Keratinocyte (primary cell): ENCODE measurements at places on chromosomes 2 and 18. TPM values are rescaled to one million over a fixed set of nuclear protein-coding genes. Genes with fewer than 3 reads are reported as not detected.
A peak's percentile ranks its signal among the peaks of the same experiment; 100 is the strongest.

MYO7B gene
- polyA plus RNA-seq = not detected in 3 replicates

POMC gene
- 0.13 TPM in 1 of 3 replicates, not detected in the others for polyA plus RNA-seq

SMYD1 gene
- not detected in 3 replicates for polyA plus RNA-seq

PSTPIP2 gene
- polyA plus RNA-seq = 15.4 to 30.8 TPM (median 27.3 TPM) in 3 replicates

- H3K27me3 ChIP-seq = no peaks in the 10 kb centered on the region
- no peak for DNase-seq
- H3K4me1 ChIP-seq = no peaks in the 10 kb centered on the region
- no peak overlapping the region for H3K27ac ChIP-seq
Observed at GRCh38 chr18:36627637-36628036, 201.2 kb downstream of the TPGS2 start.

ANKRD29 gene
- polyA plus RNA-seq = 2.4 to 8.5 TPM (median 3.7 TPM) in 3 replicates

HAAO gene
- polyA plus RNA-seq = 0.05 to 0.08 TPM in 2 of 3 replicates, not detected in the other

- H3K27me3 ChIP-seq = no peaks in the 10 kb centered on the region
- DNase-seq = no peak
- H3K4me3 ChIP-seq = no peak overlapping the region
Observed at GRCh38 chr2:38259311-38259710, 117.8 kb downstream of the ATL2 start.

DNA sequence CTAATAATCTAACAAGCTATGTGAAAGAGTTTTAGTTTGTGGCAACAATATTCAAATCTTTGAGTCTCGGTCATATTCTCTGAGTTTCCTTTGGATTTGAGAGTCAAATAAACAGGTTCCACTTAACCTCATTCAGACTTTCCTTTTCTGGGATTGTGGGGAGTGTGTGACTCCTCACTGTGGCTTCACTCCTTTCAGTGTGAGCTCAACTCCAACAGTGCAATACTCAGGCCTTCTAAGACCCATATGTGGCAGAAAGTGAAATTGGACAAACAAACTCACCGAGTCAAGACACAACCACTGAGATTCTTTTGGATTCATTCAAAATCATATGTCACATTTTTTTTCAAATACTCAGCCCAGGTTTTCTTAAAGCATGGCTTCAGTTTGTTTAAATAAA is 25.4 kb downstream of the SLC9A4 start:
- no peaks in the 10 kb centered on the region for H3K36me3 ChIP-seq
- no peak overlapping the region for H3K4me3 ChIP-seq
- DNase-seq = no peak
- H3K4me1 ChIP-seq = no peaks in the 10 kb centered on the region
- H3K27ac ChIP-seq = no peak overlapping the region

DNA sequence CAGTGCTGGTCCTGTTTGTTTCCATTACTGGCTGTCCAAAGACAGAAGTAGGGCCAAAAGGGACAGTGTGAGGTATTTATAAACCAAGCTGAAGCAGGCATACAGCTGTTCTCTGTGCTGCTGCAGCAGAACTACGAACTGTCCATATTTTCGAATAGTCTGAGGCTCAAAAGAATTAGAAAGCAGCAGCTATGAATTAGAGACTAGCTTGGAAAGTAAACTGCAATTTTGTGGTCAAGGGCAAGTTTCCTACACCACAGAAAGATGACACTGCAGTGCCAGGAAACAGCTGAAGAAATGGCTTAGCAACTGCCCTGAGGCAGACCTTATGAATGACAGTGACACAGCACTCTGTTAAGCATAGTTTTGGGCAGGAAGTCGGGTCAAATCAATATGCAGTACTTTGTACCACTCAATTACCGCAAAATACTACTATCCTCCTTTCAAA is 125.3 kb downstream of the TMEM131 start:
- peak; percentile 30 for DNase-seq
- no peak overlapping the region for H3K4me3 ChIP-seq
- H3K36me3 ChIP-seq = no peaks in the 10 kb centered on the region
- H3K27me3 ChIP-seq = no peaks in the 10 kb centered on the region
- H3K27ac ChIP-seq = peak overlapping the region; percentile 72

- H3K27ac ChIP-seq = peak overlapping the region; percentile 82
- H3K4me3 ChIP-seq = no peak overlapping the region
- no peak for DNase-seq
- peaks cover 63% of the 10 kb centered on the region for H3K4me1 ChIP-seq
- H3K36me3 ChIP-seq = no peaks in the 10 kb centered on the region
Observed at GRCh38 chr2:28447943-28448792, 47.7 kb upstream of the PLB1 start.

- DNase-seq = no peak
- H3K27me3 ChIP-seq = no peaks in the 10 kb centered on the region
- no peak within 1 kb of the TSS for H3K4me3 ChIP-seq
- H3K27ac ChIP-seq = no peak within 1 kb of the TSS
- H3K4me1 ChIP-seq = no peaks in the 10 kb centered on the region
- H3K36me3 ChIP-seq = no peaks in the 10 kb centered on the region
Observed at GRCh38 chr2:88067598-88067997, at the start of gene SMYD1. TSS of gene SMYD1 (plus strand) at chr2:88067825. CDS start at chr2:88067865, 40 bp downstream.

DNA sequence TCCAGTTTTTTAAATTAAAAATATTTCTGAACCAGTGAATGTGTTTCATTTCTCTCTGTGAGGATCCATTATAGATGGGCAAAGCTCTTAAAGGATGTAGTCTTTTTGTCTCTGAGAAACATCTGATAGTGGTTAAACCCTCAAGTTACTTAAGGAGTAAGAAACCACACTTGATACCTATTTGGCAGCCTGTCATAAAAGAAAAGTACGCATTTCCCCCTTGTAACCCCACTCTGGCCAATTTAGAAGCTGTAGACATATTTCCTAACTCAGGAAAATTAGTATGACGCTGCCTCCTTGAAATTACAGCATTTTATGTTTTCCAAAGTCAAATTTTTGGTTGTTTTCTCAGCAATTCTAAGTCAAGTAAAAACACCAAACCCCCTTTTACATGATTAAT is 2.0 kb downstream of the STAT4 start:
- H3K36me3 ChIP-seq = no peaks in the 10 kb centered on the region
- H3K27me3 ChIP-seq = no peaks in the 10 kb centered on the region
- no peak overlapping the region for H3K27ac ChIP-seq
- H3K4me3 ChIP-seq = no peak overlapping the region
- peaks cover 14% of the 10 kb centered on the region for H3K4me1 ChIP-seq

DNA sequence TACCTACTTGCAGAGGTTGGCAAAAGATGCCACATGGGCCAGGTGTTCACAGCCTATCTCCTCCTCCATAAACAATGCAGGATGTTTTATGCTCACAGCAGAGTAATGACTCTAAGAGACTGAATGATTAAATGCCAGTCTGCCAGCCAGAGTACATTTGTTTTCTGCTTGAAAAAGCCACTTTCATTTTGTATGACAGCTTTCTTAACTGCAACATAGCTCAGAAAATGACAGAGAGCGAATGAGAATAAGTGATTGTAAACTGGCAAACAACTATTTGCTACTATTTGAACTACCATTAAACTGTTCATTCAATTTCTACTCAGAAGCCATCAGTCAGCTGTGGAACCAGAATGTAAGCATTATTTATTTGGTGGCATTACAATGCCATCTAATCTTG is 50.6 kb upstream of the DCC start:
- no peak overlapping the region for H3K27ac ChIP-seq
- peaks cover 2% of the 10 kb centered on the region for H3K4me1 ChIP-seq
- H3K27me3 ChIP-seq = no peaks in the 10 kb centered on the region
- H3K4me3 ChIP-seq = no peak overlapping the region
- no peaks in the 10 kb centered on the region for H3K36me3 ChIP-seq

PROM2 gene
- 11.4 to 21.2 TPM (median 16.8 TPM) in 3 replicates for polyA plus RNA-seq

DNA sequence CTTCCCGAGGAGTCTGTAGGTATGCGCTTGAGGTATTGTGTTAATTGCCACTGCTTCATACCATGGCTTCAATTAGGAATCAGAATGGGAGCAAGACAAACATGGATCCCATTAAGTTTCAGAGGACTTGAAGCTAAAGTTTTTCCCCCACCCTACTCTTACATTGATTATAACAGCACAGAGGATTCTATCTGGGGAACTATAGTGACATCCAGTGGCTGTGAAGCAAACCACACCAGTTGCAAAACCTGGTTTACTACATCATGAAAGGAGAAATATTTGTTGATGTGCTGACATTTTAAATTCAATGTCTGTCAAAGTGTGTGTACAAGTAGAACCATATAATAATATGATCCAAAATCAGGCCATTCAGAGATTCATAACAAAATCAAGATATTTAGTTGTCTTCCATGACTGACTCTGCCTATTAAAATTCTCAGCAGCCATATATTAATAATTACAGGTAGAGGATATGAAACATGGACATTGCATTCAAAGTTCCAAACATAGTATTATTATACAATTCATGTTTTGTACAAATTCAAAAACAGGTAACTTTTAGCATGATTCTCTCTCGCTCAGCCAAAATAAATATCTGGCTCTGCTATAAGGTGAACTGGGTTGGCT is 82.9 kb downstream of the GRB14 start:
- no peaks in the 10 kb centered on the region for H3K4me1 ChIP-seq
- H3K27me3 ChIP-seq = no peaks in the 10 kb centered on the region
- no peak overlapping the region for H3K27ac ChIP-seq
- no peak overlapping the region for H3K4me3 ChIP-seq

DNA sequence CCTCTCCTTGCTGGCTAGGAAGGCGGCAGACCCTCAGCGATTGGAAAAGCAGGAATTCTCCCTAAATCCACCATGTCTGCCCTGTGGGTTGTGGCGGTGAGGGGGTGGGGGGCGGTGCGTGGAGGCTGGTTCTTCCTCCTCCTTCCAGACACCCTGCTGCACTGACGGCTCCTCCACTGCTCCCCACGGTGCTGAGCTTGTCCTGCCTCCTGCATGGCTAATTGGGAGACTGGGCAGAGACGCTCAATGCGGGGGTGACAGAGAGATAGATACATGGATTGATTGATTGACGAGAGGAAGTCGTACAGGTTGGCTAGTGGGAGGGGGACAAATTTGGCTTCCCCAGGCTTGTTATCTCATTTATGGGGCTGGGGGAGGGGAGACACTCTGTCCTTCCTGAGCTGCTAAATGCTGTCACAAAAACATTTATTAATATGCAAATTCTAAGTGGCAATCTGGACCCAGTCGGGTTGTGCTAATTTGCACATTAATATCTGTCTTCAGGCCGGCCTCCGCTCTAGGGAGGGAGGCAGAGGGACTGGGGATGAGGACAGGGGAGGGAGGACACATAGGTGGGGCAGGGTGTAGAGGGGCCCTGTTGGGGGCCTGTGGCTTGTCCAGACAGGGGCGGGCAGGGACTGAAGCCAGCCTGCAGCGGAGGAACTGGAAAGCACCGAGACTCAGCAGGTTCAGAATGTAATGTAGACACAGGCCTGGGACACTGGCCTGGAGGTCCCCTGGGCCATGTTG is 181.6 kb downstream of the CELF4 start:
- H3K4me1 ChIP-seq = no peaks in the 10 kb centered on the region
- no peak overlapping the region for H3K4me3 ChIP-seq
- no peak overlapping the region for H3K27ac ChIP-seq
- H3K27me3 ChIP-seq = no peaks in the 10 kb centered on the region

DNA sequence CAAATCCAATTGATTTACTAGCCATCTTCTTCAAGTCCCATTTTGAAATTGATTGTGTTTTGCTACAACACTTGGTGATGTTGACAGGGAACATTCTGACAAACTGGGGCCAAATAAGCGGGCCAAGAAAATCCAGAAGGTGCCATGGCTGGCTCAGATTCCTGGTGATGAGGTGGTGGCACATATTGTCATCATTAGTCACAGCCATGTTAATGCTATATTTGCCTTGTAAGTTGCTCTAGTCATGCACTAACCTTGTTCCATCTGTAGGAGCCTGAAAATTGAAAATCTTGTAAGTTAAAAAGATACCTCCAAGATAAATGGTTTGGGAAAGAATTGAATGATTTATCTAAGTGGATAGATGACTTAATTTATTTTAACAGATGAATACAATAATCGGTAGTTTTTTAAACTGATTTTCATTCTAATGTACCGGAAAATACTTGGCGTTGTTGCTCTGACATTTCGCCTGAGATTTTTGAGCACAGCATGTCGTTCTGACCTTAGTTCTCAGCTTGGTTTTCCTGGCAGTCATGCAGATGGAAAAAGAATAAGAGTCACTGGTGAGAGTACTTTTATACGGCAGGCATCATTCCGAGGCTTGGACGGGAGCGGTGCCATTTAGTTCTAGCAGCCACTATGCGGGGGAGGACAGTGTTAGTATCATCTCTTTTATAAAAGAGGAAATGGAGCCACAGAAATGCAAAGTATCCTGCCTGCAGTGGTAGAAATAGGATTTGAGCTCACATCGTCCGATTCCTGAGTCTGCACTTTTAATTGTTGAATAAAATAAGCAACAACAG is 133.9 kb downstream of the ZNF532 start:
- DNase-seq = peak; percentile 28
- H3K4me3 ChIP-seq = no peak overlapping the region
- H3K27me3 ChIP-seq = no peaks in the 10 kb centered on the region
- H3K27ac ChIP-seq = peak overlapping the region; percentile 23

- H3K36me3 ChIP-seq = no peaks in the 10 kb centered on the region
- no peak overlapping the region for H3K27ac ChIP-seq
- H3K4me1 ChIP-seq = no peaks in the 10 kb centered on the region
Observed at GRCh38 chr2:133993160-133993559, 260.7 kb upstream of the MGAT5 start.

DNA sequence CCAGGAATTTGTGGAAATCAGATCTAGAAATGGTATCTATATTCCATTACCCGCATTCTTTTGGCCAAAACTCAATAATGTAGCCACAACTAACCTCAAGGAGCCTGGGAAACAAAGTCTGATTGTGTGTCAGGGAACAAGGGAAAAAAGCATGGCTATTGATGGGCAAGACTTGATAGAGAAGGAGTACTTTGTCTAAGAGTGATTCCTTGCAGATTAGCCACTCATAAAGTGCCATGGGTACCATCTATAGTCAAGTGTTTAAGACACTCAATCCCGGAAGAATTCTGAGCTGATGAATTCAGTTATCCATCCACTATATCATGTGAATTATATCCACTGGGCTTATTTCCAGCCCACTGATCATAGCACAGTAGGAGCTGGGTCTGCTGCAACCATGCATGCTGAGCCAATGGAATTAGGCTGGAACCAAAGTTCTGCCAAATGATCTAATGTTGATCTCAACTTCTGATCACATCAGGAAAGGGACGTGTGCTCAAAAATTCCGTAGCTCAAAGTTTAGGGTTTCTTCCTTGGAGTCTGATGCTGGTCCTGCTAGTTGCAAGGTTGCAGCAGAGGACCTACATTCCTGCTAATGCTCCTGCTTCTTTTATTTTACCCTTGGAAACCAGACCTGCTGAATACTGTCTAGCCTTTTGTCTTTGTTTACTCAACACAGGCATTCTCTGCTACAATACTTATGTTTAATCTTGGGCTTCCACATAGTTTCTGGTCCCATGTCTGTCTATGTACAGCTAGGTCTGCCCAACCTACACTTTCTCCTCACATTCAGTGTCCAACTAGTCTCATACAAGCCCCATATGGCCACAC is 629.7 kb downstream of the IRS1 start:
- DNase-seq = no peak
- H3K4me1 ChIP-seq = no peaks in the 10 kb centered on the region
- H3K27ac ChIP-seq = no peak overlapping the region

GRCh38 chr2:237438080-237438940 is 24.3 kb upstream of the COL6A3 start:
- H3K27ac ChIP-seq = no peak overlapping the region
- no peak overlapping the region for H3K4me3 ChIP-seq
- no peak for DNase-seq
- H3K36me3 ChIP-seq = no peaks in the 10 kb centered on the region
- H3K4me1 ChIP-seq = peaks cover 16% of the 10 kb centered on the region

GRCh38 chr2:63054841-63055225 is 4.2 kb downstream of the OTX1 start:
- no peak for DNase-seq
- no peak overlapping the region for H3K27ac ChIP-seq
- H3K4me3 ChIP-seq = no peak overlapping the region
- H3K4me1 ChIP-seq = peaks cover 3% of the 10 kb centered on the region
- peaks cover 21% of the 10 kb centered on the region for H3K36me3 ChIP-seq

GRCh38 chr2:102386867-102387541 is 31.4 kb downstream of the IL18R1 start:
- peaks cover 3% of the 10 kb centered on the region for H3K4me1 ChIP-seq
- no peak for DNase-seq
- no peaks in the 10 kb centered on the region for H3K27me3 ChIP-seq
- no peak overlapping the region for H3K27ac ChIP-seq
